Activated T-cell treated with anti-CD3 and anti-CD28 coated beads, Interleukin-2, amount 50 U/mL, for 4 hours (primary cell): ENCODE measurements at places on chromosomes 5 and 9.

- DNase-seq = no peak
Measured at GRCh38 chr9:105449081-105449480, 1.2 kb downstream of the FSD1L start.

GRCh38 chr9:108057421-108058134 lies 568.0 kb upstream of the KLF4 start:
- no peak for DNase-seq

DNA sequence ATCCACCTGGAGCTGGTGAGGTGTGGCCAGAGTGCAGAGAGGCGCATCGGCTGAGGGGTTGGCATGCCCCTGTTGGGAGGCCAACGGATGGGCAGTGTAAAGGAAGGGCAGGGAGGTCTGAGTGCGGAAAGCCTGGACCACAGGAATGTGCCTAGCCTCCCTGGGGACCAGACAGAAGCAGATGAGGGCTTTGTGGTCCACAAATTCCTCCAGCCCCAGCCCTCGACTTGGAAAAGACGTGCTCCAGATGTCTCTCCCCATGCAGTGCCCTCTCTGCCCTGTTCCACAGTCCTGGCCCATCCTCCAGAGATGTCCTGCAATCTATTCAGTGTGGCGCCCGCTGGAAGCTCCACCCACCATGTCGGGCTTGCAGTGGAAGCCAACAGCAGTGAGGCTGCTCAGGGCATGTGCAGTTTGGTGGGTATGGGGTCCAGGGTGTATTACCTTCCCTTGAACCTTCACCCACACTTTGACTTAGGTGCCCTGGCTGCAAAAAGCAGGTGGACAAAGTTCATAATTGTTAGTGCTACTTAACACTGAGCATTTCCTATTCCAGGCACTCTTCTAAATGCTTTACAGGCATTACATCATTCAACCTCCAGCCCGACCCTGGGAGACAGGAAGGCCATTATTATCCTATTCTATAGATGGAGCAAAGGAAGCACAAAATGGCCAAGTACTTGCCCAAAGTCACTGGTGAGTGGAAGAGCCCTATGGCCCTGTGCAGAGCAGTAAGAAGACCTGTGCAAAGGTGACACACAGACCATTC lies 120.2 kb upstream of the SLC25A48 start:
- DNase-seq = no peak

DNA sequence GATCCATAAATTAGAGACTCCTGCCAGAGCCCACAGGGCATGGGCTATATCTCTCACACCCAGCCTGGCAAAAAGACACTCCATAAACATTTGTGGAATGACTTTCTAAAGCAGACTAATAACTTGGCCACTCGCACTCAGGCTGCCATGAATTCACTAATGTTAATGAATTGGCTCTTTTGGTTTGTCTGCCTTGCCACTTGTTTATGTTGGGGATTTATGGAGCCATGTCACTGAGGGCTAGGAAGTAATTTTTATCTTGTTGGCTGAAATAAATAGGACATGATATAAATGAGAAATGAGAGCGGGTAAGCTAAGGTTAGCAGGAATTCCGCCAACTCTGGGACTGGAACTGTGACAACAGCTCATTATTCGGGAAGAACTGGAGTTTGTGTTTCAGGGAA lies 55.2 kb downstream of the DROSHA start:
- no peak for DNase-seq

DNA sequence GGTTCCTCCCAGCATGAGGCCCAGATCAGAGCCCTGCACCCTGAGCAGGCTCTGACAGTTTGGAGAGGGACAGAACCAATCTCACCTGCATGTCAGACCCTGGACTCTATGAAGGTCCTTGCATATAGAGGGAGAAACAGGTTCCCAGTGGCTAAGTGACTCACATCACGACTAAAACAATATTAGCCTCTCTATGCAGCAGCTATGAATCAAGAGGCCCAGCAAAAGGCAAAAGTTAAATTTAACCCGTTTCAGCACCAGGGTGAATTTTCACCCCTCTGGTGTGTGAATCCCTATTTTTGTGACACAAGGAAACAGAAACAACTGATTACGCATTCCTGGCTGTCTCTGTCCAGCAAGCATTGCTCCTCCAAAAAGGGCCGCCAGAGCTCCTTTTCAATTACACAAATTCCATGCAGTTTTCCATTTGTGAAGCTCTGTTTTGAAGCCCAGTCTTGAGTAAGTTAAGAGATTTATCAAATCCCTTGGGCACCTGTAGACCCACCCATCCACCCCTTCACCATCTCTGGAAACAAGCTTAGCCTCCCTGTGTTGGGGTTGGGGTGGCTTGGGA lies 136.6 kb downstream of the GABBR2 start:
- DNase-seq = no peak

DNA sequence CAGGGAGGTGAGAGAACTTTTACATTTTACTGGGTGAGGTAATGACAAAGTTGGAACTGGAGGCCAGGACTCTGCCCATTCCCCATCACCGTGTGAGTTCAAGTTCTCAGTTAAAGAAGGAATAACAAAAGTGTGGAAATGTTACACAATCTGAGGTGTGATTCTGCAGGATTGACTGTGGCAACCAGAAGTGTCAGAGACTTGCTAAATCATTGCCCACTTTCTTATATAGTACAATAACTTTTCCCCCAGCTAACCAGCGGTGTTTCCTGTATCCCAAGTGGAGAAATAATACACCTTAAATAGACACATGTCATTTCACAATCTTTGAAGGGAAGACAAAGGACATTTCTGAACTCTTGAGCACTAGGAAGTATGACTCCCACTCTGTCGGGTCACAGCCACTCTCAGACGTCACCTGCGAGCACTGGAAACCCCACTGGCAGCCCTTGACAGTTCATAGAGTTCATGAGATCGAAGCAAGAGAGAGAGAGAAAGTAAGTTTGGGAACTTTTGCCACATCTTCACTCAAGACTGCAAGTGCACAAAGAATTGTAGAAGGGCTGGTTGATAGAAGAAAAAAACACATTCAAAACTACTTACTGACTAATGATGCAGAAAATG lies 28.4 kb downstream of the PAX5 start:
- no peak for DNase-seq

DNA sequence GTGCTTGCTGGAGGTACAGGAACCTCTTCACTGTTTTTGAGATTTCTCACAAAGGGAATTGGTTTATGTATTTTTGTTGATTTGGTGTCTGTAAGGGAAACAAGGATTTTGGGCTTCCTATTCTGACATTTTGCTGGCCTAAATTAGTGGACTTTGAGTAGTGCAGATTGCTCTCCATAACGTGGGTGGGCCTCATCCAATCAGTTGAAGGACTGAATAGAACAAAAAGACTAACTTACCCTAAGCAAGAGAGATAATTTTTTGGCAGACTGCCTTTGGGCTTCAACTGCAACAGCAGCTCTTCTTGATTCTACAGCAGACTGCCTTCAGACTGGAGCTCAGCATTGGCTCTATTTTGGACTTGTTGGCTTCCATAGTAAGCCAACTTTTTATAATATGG lies 93.2 kb downstream of the MSX2 start:
- DNase-seq = no peak

- DNase-seq = no peak
Measured at GRCh38 chr5:155926766-155927165, 400.2 kb upstream of the SGCD start.

DNA sequence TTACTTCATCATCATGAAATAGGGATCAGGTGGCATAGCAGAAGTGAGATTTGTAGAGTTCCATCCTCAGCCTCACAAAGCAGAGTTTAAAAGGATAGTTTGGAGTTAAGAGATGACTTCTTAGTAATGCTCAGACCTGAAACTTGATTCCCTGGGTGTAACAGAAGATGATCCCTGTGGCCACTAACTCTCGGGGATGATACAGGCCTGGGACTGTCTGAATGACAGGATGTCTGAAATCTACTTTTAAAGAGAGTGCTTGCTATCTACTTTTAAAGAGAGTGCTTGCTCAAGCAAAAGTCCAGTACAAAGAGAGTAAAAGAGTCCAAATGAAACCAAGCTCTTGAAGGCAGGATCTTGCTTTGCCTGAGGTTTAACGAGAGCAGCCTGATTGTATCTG lies 14.6 kb downstream of the ADAMTS16 start:
- no peak for DNase-seq

GRCh38 chr9:113918697-113919350 lies 42.7 kb downstream of the ZNF618 start:
- no peak for DNase-seq

DNA sequence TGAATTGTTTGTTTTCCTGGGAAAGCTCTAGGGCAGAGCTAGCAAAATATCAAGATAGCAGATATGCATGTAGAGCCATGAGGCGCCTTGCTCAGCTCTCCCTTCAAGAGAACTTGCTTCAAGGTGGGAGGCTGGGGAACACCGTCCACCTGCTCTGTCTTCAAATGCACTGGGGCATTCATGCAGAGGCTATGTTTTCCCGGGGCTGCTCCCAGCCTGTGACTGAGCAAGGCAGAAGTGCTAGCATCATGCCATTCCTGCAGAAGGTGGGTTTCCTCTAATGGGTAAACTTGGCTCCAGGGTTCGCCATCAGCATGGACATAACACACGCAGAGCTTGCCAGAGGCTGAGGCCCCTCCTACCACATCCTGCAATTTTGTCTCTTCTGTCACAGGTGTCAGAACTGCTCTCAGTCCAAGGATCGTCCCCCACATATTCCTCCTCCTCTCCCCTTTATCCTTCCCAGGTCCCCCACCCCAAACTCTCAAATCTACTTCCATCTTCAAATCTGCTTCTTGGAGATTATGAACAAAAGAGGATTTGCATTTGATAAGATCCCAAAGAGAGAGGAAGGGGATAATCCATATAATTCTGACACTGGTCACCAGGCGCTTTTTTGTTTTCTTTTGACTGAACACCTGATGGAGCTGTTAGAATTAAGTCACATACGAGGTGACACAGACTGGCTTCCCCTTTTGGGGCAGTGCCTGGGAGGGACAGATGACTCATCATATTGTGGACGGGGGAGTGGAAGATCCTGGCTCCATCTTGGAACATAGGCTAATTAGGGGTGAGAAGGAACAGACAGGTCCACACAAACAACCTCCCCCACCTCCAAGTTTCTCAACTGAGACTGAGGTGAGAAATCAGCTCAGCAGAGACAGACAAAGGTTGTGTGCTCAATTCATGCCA lies 85.0 kb upstream of the TAF11L2 start:
- no peak for DNase-seq

- no peak for DNase-seq
Measured at GRCh38 chr5:6596388-6596787, 36.5 kb downstream of the NSUN2 start.

DNA sequence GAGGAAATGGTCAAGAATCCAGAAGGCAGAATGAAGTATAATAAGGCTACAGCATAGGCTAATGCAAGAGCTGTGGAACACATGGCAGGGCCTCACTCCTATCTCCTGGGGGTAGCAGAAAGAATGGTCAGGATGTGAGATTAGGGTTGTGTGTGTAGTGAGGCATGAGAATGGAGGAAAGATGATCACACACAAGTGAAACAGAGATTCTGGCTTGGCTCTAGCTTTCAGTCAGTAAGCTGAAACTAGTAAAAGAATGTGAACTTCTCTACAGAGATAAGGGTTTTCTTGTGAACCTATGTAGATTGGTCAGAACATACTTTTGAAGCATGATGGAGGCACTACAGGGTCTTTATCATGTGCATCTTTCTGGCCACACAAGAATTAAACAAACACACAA lies 298.8 kb downstream of the ASTN2 start:
- DNase-seq = no peak

DNA sequence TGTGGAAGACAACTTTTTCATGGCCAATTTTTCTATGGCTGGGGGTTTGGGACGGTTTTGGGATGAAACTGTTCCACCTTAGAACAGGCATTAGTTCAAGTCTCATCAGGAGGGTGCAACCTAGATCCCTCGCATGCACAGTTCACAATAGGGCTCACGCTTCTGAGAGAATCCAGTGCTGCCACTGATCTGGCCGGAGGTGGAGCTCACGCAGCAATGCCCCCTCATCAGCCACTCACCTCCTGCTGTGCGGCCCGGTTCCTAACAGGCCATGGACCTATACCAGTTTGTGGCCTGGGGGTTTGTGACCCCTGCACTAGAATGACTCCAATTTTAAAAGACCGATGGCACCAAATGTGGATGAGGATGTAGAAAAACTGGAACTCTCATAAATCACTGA lies 127.2 kb upstream of the IER5L start:
- DNase-seq = no peak

DNA sequence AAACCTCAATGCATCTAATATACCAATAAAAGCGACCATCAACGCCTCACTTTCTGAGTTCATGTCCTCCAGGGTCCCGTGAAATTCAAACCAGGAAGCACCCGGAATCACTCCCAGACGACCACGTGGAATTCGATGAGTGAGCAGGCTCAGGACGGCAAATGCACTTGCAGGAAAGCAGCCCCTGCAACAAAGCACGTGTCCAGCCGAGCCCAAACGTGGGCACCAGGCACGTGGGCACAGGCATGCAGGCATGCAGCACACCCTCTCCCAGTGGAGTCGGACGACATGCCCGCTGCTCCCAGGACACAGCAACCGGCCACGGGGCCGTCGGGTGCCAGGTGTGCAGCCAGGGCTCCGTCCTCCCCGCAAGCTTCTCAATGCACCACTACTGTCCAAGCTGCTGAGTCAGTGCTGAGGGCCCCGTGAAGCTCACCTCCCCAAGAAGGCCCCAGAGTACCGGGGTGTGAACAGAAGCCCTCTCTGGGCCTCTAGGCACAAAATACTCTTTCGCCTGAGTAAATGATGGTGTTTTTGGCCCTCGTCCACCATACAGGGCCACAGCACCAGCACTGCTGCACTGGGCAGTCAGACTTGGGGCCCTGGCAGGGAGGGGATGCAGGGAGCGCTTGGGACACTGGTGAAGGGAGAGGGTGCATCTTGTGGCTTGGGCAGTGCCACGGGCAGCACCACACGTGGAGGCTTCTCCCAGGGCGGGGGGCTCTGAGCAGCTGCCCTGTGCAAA lies 87.6 kb downstream of the VAV2 start:
- no peak for DNase-seq

DNA sequence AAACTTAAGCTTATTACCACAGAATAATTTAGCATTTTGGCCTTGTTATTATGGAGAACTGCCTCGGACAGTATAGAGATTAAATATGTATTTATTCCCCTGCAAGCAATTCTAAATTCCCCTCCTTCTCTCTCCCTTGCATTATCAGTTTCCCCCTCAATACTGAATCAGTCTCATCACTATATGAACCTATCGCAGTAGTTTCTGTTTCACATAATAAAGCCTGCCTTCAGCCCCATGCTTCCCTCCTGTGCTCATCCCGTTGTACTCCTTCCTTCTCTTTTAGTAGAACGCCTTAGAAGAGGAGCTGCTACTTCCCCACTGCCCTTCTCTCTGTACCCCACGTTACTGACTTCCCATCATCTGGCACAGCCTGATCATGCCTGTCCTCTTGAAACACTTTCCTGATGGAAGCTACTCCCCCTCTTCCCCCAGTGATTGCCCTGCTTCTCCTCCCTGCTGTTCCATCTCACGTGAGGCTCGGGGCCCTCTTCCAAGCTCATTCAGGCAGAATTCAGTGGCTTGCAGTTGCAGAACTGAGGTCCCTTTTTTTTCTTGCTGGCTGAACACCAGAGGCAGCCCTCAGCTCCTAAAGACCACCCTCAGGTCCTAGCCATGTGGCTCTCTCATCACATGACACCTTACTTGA lies 93.4 kb downstream of the PPIC start:
- DNase-seq = no peak

GRCh38 chr9:14313378-14313940 lies 482 bp downstream of the NFIB start:
- DNase-seq = no peak
